ENCODE measurements at places on chromosomes 1 and 21.

DNA sequence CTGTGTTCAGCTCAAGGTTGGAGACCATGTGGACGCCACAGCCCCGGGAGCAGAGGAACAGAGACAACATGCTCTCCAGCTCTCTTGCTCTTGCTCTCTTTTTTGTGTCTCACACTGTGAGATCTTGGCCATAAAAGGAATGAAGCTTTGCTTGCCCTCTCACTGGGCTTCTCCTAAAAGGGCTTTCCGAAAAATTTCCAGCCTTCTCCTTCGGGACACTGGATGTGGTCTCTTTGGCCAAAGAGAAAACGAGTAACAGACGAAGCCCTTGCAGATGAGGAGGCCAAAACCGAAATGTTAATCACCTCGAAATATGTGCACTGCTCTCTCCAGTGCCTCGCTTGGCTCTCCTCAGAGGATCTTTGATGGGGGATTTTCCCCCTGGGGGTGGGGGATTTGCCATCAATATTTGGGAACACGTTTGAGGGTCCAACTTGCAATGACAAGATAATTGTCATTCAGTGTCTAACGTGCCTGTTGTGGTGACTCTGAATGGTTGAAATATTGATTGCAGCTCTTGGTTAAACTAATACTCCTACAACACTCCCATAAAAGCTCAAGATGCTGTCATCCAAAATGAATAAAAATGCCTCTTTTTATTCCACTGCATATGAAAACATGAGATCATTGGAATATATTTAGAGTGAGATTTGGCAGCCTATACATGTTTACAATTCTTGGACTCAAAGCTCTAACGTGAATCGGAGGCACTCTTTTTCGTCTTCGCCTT, 68.6 kb upstream of the ANGPTL1 start:
- no peak for DNase-seq

DNA sequence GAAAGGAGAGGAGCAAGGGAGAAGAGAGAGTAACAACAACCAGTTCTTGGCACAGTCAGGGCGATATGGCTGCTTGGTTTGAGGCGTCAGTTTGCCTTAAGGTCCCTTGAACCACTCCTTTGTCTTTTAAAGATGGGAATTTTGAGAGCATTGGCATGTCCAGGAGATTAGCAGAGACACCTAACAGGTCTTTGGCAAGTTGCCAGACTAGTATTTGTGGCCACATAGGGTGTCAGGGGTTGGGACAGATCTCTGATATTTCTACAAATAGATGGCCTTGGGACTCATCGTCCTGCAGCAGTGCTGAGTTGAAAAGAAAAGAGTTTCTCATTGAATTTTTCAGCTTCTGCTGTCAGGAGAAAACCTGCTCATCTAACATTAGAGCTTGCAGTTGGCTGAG, 55.3 kb upstream of the KCND3 start:
- DNase-seq, result no peak

DNA sequence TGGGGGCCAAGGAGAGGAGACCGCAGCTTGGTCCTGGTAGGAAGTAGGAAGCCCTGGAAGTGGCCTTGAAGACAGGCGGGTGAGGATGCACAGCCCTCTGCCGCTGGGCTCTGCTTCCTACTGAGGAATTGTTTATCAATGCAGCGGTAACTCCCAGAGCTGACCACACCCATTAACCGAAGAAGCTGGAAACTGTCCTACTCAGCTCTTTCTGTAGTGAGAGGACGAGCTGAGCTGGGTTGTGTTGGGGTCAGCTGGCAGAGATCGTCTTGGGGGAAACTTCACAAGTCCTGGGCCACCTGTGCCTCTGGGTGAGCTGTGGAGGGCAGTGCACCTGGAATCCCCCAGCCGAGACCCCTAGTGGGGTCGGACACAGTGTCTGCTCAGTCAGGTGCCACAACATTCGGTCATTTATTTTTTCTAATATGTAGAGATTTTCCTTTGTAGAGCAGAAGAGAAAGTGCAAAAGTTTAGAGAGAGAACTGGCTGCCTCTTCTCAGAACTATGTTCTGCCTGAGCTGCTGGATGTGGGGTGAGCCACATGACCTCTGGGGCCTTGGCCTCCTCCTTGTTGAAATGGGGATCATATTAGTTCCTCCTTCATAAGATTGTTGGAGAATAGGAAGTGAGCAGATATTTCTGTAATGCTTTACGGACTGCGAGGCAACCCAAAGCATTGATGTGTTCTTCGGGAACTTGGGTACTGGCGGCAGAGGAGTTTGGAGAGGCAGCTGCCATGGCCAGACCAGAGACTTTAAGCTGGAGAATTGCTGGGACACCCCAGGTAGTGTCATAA, 3.6 kb downstream of the NECAP2 start:
- DNase-seq, result no peak

- no peak for DNase-seq
Observed at GRCh38 chr1:35726450-35727433, 8.1 kb upstream of the C1orf216 start.

DNA sequence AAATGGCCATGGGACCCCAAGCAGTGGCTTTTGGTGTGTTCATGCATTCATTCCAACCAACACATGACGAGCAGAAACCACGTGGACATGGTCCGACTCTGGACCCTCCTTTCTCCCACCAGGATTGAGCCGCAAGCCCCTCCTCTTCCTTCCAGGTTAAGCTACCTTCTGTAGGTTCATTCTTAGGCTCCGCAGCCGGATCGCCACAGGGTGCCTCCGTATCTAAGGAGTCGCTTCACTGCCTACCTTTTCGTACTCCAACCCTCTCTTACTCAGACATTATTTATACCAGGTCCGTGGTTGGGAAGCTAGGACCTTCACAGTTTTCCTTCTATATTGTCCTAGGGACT, 63.6 kb downstream of the RHBG start:
- no peak for DNase-seq

GRCh38 chr1:119660253-119661083, 12.4 kb upstream of the ZNF697 start:
- DNase-seq, result no peak

Data from omental fat pad (tissue), 4 donors.